ENCODE measurements at places on chromosomes 6 and 20.

DNA sequence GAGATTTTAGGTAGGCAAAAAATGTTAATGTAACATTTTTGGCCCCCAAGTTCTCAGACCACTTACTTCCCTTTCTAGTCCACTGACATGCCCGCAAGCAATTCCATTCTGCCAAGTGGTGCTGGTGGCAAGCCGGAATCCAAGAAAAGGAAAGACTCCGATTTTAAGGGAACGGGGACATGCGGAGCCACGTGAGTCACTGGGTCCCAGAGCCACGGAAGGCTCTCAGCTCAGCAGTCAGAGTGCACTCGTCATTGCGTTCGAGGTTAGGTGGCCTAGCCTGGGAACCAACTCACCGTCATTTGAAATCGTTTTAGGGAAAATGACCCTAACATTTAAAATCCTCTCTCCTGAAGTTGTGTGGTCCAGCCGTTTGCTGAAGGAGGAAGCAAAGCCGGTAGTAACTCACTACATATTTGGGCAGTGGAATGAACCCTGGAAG lies 711 bp upstream of the SIRT5 start:
- no peak for DNase-seq

DNA sequence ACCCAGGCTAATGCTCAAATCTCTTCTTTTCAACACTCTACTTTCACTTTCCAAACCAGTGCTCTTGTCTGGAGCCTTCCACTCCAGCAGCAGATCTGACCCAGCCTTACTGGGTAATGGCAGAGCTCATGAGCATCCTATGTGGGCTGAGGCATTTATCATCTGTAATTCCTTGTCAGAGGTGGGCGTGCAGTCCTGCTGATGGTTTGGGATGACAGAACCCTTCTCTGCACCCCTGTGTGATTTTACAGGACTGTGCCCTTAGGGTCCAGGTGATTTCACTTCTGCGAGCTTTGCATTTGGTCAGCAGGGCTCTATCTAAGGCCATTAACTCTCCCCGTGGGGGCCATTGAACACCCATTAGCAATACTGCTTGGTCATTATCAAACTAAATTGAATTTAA lies 55.4 kb downstream of the LAMA4 start:
- no peak for DNase-seq

DNA sequence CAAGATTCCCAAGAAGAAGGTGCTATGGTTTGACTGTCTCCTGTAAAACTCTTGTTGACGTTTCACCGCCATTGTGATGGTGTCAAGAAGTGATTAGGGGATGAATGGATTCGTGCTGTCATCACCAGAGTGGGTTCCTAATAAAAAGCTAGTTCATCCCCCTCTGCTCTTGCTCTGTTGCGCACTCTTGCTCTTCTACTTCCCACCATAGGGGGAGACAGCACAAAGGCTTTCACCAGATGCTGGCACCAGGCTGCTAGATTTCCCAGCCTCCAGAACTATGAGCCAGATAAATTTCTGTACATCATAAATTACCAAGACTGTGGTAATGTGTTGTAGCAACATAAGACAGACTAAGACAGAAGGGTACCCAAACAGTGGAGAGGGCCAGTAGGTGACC lies 21.6 kb upstream of the CCDC28A start:
- no peak for DNase-seq

DNA sequence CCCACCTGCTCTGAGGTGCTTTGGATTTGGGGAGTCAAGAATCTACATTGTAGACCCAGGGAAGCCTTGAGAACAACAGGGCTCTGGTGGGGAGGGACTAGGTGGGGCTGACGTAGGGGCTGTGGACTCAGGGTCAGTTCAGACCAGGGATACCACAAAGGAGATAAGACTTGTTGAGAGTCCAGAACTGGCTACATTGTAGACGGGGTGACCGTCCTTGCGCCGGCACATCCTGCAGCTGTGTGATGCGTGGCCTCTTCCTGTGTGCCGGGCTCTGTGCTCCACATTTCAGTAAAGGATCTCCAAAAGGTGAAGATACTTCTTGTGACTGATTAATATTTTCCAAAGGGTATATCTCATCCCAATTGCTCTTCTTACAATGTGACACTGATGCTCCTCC lies 9.8 kb upstream of the TLDC2 start:
- no peak for DNase-seq

- no peak for DNase-seq
Measured at GRCh38 chr20:32035426-32035779, 16.6 kb upstream of the HCK start.

DNA sequence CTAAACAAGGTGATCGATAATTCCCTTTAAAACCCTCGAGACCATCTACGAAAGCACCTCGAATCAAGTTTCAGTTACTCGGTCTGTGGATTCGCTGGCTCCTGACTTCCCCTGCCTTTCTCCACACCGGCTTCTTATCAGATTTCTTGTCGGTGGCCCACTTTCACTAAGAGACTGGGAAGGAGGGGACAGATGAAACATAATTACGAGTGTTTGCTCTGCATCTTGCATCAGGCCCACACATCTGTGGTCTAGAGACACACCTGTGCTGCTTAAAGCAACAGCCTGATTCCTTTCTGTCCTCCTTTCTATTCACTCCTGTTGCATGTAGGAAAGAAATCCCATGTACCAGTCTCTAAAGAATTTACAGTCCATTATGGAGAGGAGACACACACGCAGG lies 37.7 kb downstream of the INSM1 start:
- no peak for DNase-seq

DNA sequence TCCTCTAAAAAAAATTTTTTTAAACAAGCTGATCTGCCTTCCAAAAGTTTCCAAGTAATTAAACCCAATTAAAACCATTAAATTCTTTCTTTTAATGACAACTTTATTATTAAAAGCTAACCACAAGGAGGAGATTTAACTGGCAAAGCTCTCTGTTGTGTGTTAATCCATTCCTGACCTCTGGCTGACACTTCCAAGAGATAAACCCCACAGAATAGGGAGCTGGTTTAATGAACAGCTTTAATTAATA lies 230.8 kb downstream of the EYA2 start:
- no peak for DNase-seq

DNA sequence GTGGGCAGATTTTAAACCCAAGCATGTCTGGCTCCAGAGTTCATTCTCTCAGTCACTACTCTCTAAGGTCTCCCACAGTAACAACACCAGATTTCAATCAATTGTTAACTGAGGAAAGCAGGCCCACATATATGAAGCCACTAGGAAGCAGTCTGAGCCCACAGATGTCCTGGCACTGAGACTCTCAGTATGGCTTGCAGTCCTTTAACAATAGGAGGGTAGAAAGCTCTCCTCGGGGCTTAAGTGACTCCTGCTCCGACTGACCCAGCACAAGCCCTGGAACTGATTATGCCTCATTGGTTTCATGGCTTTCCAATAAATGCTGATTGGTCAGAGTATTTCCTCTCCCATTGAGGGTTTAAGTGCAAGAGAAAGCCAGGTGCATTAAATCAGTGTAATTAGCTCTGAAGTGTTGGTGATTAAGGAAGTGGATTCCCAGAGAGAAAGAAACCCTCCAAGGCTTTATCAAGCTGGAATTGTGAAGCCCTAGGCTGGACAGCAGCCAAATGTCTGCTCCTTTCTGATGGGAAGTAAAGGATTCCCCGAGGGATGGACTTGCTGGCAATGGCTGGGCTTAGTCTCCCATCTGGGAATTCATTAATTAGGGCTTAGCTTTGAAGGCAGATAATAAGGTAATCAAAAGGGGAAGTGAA lies 76.6 kb upstream of the PROKR2 start:
- DNase-seq, result no peak

DNA sequence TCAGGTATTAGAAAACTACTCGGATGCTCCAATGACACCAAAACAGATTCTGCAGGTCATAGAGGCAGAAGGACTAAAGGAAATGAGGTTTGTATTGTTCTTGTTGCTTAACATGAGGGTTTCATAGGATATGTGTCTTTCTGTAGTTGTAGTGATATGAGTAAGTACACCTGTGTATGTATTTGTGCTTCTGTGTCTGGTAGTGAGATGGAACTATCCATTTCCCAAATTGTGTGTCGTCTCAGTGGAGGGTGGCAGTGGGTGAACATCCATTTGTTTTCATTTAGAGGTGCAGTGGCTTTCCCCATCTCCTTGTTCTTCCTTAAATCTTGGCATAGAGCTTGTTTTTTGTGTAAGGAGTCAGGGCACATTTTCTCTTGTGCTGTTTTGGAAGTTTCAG lies 8.2 kb downstream of the ASXL1 start:
- no peak for DNase-seq

- no peak for DNase-seq
Measured at GRCh38 chr6:72819609-72820008, 197.7 kb downstream of the KCNQ5 start.

Measured in stimulated activated CD4-positive, alpha-beta T cell treated with anti-CD3 and anti-CD28 coated beads, Interleukin-15, amount 100 ng/mL, for 1 hour (primary cell).